ENCODE measurements at places on chromosomes 11 and 22. TPM values are rescaled to one million over a fixed set of nuclear protein-coding genes. Genes with fewer than 3 reads are reported as not detected.

- H3K4me3 ChIP-seq: no peak overlapping the region
- H3K27ac ChIP-seq: no peak overlapping the region
- no peaks in the 10 kb centered on the region for H3K27me3 ChIP-seq
- DNase-seq: no peak
- no peaks in the 10 kb centered on the region for H3K36me3 ChIP-seq
Observed at GRCh38 chr22:47207387-47207786, 444.9 kb downstream of the TBC1D22A start.

- no peak overlapping the region for H3K27ac ChIP-seq
- H3K4me1 ChIP-seq: no peaks in the 10 kb centered on the region
- no peaks in the 10 kb centered on the region for H3K36me3 ChIP-seq
- no peak overlapping the region for H3K4me3 ChIP-seq
- peak; percentile 18 for DNase-seq
Observed at GRCh38 chr11:71172680-71173079, 79.7 kb downstream of the SHANK2 start.

DNA sequence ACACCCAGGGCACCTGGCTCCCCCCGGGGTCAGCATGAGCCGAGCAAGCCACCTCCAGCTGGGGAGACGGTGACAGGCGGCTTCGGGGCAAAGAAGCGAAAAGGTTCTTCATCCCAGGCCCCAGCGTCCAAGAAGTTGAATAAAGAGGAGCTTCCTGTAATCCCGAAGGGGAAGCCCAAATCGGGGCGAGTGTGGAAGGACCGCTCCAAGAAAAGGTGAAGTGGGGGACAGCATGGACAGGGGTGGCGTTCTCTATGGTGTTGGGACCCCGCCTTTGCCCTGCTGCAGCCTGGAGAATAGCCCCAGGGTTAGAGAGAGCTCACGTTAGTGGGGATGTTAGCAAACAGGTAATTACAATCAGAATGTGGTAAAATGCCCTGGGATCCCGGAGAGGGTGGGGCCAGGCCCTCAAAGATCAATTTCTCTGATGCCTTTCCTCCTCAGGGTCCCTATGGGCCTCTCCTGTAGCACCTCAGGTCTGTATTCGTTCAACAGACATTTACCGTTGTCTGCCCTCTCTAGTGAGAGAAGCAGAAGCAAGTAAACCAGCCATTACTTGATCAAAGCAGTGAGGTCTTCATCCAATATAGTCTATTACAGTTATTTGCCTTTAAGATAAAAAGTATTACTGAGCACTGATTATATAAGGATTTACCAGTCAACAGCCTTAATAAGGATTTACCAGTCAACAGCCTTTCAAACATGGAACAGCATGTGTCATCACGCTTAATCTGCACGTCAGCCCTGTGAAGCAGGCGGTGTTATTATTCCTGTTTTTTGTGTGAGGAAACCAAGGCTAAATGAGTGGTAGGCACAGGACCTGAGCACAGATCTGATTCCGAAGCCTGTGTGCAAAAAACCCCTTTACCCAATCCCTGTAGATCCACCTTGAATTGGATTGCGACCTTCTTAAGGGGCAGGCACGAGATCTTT is 1.0 kb downstream of the CCDC86 start:
- H3K4me1 ChIP-seq: peaks cover 19% of the 10 kb centered on the region

GRCh38 chr22:38317995-38318715 is 922 bp upstream of the CSNK1E start:
- H3K4me3 ChIP-seq: peak overlapping the region; percentile 46
- H3K27ac ChIP-seq: peak overlapping the region; percentile 100

GRCh38 chr22:24128021-24128420 is 53.3 kb upstream of the SUSD2 start:
- H3K27me3 ChIP-seq: no peaks in the 10 kb centered on the region
- H3K27ac ChIP-seq: no peak overlapping the region
- no peak overlapping the region for H3K4me3 ChIP-seq
- no peak for DNase-seq
- peaks cover 9% of the 10 kb centered on the region for H3K4me1 ChIP-seq
- peaks cover 5% of the 10 kb centered on the region for H3K36me3 ChIP-seq

DNA sequence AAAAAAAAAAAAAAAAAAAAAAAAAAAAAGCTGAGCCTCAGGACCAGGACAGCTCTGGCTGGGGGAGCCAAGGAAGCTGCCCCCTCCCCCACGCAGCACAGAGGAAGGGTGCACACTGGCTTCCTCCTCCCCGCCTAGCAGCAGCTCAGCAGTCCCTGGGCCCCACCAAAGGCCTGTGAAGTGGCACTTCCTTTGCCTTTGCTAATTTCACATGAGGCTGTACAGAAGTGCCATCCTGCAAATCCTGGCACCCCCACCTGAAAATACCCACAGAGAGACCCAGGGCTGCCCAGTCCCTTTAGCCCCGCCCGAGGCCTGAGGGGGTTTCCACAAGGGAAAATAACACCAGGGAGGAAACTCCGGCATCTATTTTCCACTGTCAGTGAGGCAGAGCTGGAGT is 3.9 kb downstream of the RHOG start:
- peaks cover 11% of the 10 kb centered on the region for H3K36me3 ChIP-seq
- no peaks in the 10 kb centered on the region for H3K27me3 ChIP-seq
- H3K4me3 ChIP-seq: no peak overlapping the region
- DNase-seq: no peak
- H3K27ac ChIP-seq: no peak overlapping the region

DNA sequence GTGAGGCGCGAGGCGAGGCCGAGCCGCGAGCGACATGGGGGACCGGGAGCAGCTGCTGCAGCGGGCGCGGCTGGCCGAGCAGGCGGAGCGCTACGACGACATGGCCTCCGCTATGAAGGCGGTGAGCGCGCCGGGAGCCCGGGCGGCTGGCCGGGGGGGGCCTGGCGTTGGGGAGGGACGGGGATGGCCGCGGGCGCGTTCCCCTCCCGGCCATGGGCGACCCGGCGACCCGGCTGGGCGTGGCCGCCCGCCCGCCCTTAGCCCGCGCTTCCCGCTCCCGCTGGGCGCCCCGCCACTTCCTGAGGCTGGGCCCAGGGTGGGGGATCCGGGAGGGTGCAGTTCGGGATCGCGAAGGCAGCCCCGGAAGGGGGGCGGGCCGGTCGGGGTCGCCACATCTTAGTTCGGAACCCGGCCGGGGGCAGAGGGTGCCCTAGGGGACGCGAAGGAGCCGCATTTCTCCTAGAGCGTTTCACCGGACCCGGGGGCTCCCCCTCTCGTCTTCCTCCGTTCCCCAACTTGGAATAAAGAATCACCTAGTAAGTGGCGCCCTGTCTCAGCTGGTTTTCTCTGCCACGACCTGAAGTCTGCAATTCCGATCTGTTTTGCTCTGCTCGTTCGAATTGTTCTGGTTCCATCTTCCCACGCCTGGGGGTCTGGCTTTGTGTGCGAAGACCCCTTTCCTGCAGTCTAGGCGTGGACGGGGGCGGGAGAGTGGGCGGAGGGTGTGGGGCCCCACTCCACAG is 536 bp downstream of the YWHAH start:
- peaks cover 5% of the 10 kb centered on the region for H3K4me1 ChIP-seq
- peak overlapping the region; percentile 83 for H3K4me3 ChIP-seq
- no peak for DNase-seq
- no peaks in the 10 kb centered on the region for H3K27me3 ChIP-seq

DNA sequence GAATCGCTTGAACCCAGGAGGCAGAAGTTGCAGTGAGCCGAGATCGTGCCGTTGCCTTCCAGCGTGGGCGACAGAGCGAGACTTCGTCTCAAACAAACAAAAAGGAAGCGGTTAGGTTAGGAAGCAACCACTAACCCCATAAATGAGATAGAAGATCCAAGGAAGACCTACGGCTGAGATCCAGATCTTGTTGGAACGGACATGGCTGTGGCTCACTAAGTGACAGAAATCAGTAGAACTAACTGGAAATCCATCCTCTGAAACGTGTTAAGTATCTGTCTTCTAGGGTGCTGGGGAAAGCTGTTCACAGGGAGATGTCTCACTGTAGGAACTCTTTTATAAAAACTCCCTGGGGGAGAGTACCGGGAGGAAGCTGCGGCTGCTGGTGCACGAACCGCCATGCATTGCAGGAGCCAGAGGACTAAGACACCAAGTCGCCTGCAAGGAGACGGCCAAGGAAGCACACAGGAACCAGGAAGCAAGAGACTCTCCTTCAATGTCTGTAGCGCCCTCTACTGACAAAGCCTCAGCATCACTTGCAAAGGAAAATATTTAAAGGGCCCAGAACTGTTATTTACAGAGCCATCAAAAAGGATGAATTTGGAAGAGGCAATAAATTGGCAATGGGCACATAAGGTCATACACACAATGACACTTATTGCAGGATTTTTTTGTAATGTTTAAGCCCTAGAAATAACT is 16.9 kb upstream of the SPTY2D1 start:
- H3K27ac ChIP-seq: no peak overlapping the region
- DNase-seq: no peak
- no peak overlapping the region for H3K4me3 ChIP-seq

GRCh38 chr22:31099841-31100761 is 7.3 kb downstream of the SELENOM start:
- no peak overlapping the region for H3K4me3 ChIP-seq
- peak overlapping the region; percentile 99 for H3K27ac ChIP-seq
- H3K36me3 ChIP-seq: peaks cover 75% of the 10 kb centered on the region
- peaks cover 9% of the 10 kb centered on the region for H3K4me1 ChIP-seq
- H3K27me3 ChIP-seq: no peaks in the 10 kb centered on the region

DNA sequence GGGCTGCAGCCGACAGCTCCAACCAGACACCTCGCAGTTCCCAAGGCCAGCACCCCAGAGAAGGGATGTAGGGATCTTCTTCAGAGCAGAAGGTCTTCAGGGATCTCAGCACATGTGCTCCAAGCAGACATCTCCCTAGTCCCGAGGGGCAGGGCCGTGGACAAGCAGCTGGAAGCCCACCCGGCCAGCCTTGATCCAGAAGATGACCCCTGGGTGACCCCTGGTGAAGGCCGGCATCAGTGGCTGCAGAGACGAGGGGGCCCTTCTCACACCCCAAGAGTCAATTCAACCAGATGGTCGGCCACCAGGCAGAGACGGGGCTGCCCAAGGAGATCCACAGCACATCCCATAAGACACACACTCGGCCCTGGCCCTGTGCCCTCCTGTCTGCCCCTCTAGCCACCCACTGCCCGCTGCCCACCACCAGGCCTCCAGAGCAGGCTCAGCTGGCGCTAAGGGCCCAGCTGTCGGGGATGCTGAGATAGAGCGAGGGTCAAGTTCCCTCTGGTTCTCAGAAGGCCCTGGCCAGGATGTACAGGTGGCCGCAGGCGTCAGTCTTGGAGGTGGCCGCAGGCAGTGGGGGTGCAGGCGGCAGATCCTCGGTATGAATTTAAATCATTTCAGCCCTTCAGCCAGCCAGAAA is 168.3 kb downstream of the BRD1 start:
- peak; percentile 7 for DNase-seq
- H3K4me3 ChIP-seq: no peak overlapping the region
- H3K4me1 ChIP-seq: no peaks in the 10 kb centered on the region
- H3K27ac ChIP-seq: no peak overlapping the region
- no peaks in the 10 kb centered on the region for H3K36me3 ChIP-seq

DNA sequence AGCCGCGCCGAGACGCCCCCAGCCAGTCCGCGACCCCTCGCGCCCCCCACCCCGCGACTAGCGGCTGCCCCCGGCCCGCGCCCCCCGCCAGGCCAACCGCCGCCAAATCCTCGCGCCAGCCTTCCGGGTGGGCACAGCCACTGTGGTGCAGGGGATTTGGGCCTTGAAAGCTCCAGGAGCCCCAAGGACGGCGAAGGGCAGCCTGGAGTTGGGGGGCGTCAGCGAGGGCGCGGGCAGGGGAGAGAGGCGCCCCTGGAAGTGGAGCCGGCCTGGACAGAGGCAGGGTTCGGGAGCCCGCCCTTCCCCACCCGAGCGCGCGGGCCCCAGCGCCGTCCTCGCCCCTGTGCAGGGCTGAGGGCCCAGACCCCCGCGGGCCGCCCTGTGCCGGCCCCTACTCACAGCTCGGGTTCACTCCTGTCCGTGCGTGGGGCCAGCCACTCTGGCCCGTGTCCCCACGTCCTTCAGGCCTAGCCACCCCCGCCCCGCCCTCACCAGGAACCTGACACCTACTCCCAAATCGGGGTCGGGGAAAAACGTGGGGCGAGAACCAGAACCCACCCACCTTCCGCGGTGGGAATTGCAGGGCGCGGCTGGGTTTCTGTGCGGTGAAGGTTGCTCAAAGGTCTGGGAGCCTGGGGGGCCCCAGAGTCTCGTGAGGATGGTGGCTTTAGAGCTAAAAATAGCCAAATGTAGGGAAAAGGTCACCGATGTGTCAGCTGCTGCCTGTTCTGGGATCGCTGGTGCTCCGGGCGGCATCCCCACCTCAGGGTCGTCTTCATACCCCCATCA is at the start of gene CPT1B:
Gene CPT1B, minus strand, starts transcription at position 441 of the 789 bp plus-strand sequence. CDS start 512 bp downstream, outside the sequence.
- peaks cover 5% of the 10 kb centered on the region for H3K27me3 ChIP-seq
- H3K4me1 ChIP-seq: peaks cover 16% of the 10 kb centered on the region
- peaks cover 5% of the 10 kb centered on the region for H3K36me3 ChIP-seq
- DNase-seq: no peak
- peak within 1 kb of the TSS; percentile 30 for H3K4me3 ChIP-seq

- H3K27ac ChIP-seq: peak overlapping the region; percentile 87
- H3K36me3 ChIP-seq: no peaks in the 10 kb centered on the region
- H3K4me3 ChIP-seq: peak overlapping the region; percentile 98
- H3K27me3 ChIP-seq: no peaks in the 10 kb centered on the region
Observed at GRCh38 chr11:110431051-110431672, 1.4 kb downstream of the FDX1 start.

GRCh38 chr11:124608147-124608546 is 3.1 kb upstream of the PANX3 start:
- no peak for DNase-seq
- no peaks in the 10 kb centered on the region for H3K27me3 ChIP-seq
- H3K4me3 ChIP-seq: no peak overlapping the region
- no peaks in the 10 kb centered on the region for H3K4me1 ChIP-seq
- no peak overlapping the region for H3K27ac ChIP-seq
- no peaks in the 10 kb centered on the region for H3K36me3 ChIP-seq

- H3K27me3 ChIP-seq: no peaks in the 10 kb centered on the region
- H3K4me1 ChIP-seq: no peaks in the 10 kb centered on the region
- peaks cover 25% of the 10 kb centered on the region for H3K36me3 ChIP-seq
- DNase-seq: no peak
- H3K4me3 ChIP-seq: peak overlapping the region; percentile 66
Observed at GRCh38 chr11:10688401-10688800, 5.2 kb downstream of the IRAG1 start.

The CREBZF gene
- total RNA-seq: 29.7 TPM

The KCNJ11 gene
- total RNA-seq: not detected

The NXPE4 gene
- not detected for total RNA-seq

The ZNF280A gene
- not detected for total RNA-seq

The C1QTNF6 gene
- total RNA-seq: 4.6 TPM

The BRSK2 gene
- total RNA-seq: 9.3 TPM

The DEFB131B gene
- not detected for total RNA-seq

The TIMM10B gene
- 19.2 TPM for total RNA-seq

Measured in ascending aorta (tissue), 2 donors.